ENCODE measurements at places on chromosomes 13 and 19. TPM values are rescaled to one million over a fixed set of nuclear protein-coding genes. Genes with fewer than 3 reads are reported as not detected.

GRCh38 chr13:66359910-66360552 is 870.1 kb downstream of the PCDH9 start:
- DNase-seq, result no peak

- DNase-seq, result no peak
Observed at GRCh38 chr13:103539265-103539664, 473.0 kb upstream of the SLC10A2 start.

GRCh38 chr19:31548941-31549340 is 199.7 kb upstream of the TSHZ3 start:
- DNase-seq, result peak; percentile 56

DNA sequence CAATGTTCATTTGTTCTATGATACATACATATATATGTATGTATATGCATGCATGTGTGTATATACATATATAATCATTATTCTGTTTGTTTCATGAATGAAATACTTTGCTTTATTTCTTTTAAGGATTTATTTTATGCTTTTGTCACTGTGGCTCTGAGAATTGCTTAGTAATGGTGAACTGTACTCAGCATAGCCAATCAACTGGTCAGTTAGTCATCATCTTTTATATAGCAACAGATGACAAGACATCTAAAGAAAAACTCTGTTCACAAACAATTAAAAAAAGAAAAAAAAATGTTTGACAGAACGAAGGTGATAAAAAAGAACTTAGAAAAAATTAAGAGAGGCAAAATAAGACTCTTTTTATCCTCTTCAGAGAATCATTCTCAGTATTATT is 1440.3 kb downstream of the PCDH9 start:
- no peak for DNase-seq

DNA sequence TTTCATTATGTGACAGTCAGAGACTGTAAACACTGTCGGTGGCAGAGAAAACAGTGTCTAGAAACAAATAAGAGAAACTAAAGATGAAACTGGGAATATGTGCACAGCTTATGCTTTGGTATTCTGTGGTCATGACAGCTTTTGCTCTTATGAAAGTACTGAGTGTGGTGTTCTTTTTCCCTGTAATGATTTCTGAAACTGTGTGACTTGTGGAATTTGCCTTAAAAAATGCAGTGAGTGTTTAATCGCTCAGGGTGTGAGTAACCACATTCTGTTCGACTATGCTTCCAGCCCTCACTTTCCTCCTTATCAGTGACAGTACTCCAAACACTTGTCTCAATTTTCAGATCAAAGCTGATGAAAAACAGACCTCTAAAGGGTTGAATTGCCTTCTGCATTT is 66.9 kb upstream of the DIAPH3 start:
- DNase-seq, result no peak

GRCh38 chr19:7426986-7427385 is 61.8 kb downstream of the PEX11G start:
- DNase-seq, result no peak

GRCh38 chr13:81350056-81350455 is 1009.1 kb upstream of the SPRY2 start:
- no peak for DNase-seq

- DNase-seq, result no peak
Observed at GRCh38 chr19:13930402-13930801, 7.8 kb downstream of the PODNL1 start.

GRCh38 chr13:75326173-75327134 is 155.5 kb downstream of the TBC1D4 start:
- no peak for DNase-seq

GRCh38 chr19:37506387-37507166 is at the start of gene ZNF793:
TSS of gene ZNF793 (plus strand) at chr19:37506939. CDS start at chr19:37523440, 16,501 bp downstream.
- DNase-seq, result peak; percentile 79

DNA sequence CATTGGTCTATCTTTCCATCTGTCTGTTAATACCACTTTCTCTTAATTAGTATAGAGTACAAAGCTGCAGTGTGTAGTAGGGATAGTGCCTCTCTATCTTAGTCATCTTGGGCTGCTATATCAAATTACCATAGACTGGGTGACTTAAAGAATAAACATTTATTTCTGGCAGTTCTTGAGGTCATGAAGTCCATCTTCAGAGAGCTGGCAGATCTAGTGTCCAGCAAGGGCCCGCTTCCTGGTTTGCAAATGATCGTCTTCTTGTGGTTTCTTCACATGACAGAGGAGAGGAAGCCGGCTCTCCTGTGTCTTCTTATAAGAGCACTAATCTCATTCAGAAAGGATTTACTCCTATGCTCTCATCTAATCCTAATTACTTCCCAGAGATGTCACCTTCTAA is 6.1 kb downstream of the ZNF700 start:
- no peak for DNase-seq

GRCh38 chr13:86172961-86173360 is 373.7 kb upstream of the SLITRK6 start:
- DNase-seq, result no peak

- DNase-seq, result peak; percentile 19
Observed at GRCh38 chr19:35119578-35120155, 4.0 kb downstream of the FXYD3 start.

GRCh38 chr13:33657274-33657673 is 160.7 kb upstream of the RFC3 start:
- DNase-seq, result no peak

GRCh38 chr13:83190020-83190419 is 692.3 kb downstream of the SLITRK1 start:
- DNase-seq, result no peak

DNA sequence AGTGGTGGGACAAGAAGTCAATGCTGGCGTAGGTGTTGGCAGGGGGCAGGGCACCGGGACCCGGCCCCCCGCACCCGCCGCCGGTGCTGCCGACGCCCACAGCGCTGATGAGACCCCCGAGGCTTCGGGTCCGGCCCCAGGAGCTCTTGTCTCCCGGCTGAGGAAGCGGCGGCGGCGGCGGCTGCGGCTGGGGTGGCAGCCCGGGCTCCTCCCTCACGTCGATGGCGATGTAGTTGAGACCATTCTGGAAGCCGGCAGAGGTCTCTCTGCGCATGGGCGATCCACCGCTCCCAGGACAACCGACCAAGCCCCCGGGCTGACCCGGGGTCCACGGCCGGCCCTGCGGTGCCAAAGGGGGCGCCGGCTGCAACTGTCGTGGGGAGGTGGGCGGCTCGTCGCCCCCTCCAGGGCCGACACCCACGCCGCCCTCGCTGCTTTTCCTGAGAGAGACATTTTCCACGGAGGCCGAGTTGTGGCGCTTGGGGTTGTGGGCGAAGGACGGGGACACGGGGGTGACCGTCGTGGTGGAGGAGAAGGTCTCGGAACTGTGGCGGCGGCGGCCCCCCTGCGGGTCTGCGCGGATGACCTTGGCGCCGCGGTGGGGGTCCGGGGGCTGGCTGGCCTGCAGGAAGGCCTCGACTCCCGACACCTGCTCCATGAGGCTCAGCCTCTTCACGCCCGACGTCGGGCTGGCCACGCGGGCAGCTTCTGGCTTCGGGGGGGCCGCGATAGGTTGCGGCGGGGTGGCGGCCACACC is 4.1 kb downstream of the IRS2 start:
- no peak for DNase-seq

- no peak for DNase-seq
Observed at GRCh38 chr13:72565893-72566292, 161.5 kb downstream of the MZT1 start.

DNA sequence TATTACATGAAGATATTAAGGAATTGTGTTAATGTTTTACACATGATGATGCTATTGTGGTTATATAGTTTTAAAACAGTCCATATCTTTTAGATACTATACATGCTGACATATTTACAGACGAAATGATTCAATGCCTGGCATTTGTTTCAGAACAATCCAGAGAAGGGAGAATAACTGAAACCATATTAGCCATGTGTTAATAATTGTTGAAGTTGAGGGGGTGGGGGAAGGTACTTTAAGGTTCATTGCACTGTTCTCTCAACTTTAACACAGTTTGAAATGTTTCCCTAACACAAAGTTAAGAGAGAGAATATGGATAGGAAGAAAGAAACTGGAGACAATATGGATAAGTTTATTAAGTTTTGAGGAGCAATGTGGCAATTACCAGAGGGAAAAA is 5.8 kb downstream of the CRYL1 start:
- no peak for DNase-seq

DNA sequence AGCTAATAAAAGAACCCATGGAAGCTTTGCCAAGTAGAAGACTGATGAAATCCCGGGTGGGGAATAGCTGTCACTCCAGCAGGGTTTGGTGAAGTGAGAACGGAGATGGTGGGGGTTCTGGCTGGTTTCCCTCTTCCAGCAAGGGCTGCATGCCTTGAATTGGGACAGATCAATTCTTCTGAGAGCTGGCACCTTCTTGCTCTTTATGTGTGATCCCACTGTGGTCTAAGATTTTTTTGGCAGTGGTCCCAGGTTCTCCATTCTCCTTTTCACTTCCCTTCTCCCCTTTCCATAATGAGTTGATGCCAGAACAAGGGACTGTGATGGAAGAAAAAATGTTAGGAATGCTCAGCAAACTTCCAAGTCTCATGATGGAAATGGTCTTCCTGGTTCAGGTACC is 50.0 kb downstream of the TNFSF11 start:
- DNase-seq, result no peak

GRCh38 chr19:14127929-14128509 is 8.4 kb downstream of the ASF1B start:
- DNase-seq, result no peak

GRCh38 chr19:2854849-2855248 is 12.3 kb upstream of the ZNF556 start:
- DNase-seq, result no peak

DNA sequence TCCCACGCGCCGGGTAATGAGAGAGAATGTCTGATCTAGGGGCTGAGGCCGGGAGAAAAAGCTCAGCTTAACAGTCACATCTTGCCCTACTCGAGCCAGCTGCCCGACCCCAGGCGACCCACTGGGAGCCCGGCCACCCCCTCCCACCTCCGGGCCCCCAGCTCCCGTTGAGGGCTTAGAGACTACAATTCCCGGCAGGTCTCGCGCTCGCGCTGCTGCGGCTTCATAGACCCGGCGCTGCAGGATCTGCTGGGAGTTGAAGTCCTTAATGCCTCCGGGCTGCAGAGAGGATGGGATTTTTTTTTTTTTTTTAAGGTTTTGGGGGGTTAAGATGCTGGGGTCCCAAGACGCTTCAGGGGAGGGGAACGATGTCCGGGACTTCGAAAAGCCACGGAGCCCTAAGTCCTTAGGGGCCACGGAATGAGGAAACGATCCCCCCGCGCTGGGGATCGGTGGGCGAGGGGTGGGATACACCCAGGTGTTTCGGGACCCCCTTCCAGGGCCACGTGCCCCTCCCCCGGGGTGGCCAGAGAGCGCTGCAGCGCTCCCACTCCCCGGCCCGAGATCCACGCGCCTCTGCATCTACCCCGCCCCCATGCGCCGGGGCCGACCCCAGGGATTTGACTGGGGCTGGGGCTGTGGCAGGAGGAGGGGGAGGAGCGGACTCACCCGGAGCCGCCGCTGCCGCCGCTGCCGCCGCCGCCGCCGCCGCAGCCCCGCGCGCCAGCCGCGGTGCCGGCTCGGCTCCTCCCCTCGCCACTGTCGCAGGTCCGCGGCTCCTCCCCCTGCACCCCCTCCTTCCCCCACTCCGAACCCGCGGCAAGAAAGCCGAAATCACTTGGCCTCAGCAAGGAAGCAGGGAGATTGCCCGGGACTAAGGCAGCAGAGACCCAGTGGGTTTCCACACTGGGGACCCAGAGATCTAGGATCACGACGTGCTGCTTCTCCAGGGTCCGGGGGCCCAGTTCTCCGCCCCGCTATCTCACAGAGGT is at the start of gene SYT3:
SYT3 (minus strand) TSS at position 761 of the 992 bp plus-strand sequence. CDS start 2,470 bp downstream, outside the sequence.
- DNase-seq, result peak; percentile 82

GRCh38 chr13:74784959-74785358 is 650.8 kb upstream of the KLF12 start:
- no peak for DNase-seq

The IGFL1 gene
- not detected for total RNA-seq

The PTGIR gene
- total RNA-seq, result 11.2 TPM

The ZNF415 gene
- total RNA-seq, result 26.8 TPM

The JSRP1 gene
- not detected for total RNA-seq

The SRRM5 gene
- 0.23 TPM for total RNA-seq

The PSG6 gene
- not detected for total RNA-seq

The ATP4B gene
- total RNA-seq, result not detected

The GFY gene
- not detected for total RNA-seq

The ZNF134 gene
- 17.1 TPM for total RNA-seq

The SYNGR4 gene
- not detected for total RNA-seq

The BRSK1 gene
- 20.4 TPM for total RNA-seq

The CCDC70 gene
- total RNA-seq, result not detected

The SBSN gene
- not detected for total RNA-seq

The GRIK5 gene
- 18.3 TPM for total RNA-seq

The SPRED3 gene
- total RNA-seq, result 0.26 TPM

The THSD8 gene
- 2.2 TPM for total RNA-seq

The ZNF225 gene
- 3.9 TPM for total RNA-seq

The ELSPBP1 gene
- total RNA-seq, result not detected
